Activated T-helper 2 cell treated with anti-CD3 and anti-CD28 coated beads, Interferon-gamma antibody, Interleukin-2, Interleukin-4, amounts not matched to agents 10 μg/mL and 5 μg/mL and 100 μg/mL, durations not matched to agents 14 hours and 24 hours and 36 hours (primary cell): ENCODE measurements at places on chromosomes 11 and 22.
A peak's percentile ranks its signal among the peaks of the same experiment; 100 is the strongest.

- DNase-seq: no peak
These were observed 6.6 kb upstream of the MS4A12 start for GRCh38 chr11:60485987-60486386.

GRCh38 chr11:128520888-128521681 lies 66.3 kb downstream of the ETS1 start:
- DNase-seq: no peak

- DNase-seq: no peak
These were observed 54.3 kb downstream of the TSPAN18 start for GRCh38 chr11:44780940-44781631.

DNA sequence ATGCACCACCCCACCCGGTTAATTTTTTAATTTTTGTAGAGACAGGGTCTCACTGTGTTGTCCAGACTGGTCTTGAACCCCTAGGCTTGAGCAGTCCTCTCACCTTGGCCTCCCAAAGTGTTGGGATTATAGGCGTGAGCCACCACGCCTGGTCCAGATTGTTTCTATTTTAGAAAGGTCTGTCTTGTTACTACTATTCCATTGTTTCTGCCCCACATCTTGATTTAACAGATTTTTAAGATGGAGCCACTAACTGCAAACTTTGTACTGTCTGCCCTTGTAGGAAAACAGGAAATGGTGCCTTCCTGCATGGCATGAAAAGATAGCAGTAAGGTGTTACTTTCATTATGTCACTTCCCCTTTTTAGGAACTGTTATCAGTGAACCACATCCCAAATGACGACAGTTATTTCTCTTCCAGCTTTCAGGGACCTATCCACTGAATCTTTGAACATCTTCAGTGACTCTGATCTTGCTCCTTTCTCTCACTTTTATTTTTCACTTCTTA lies 23.2 kb downstream of the TAF1D start:
- DNase-seq: no peak

GRCh38 chr11:62383822-62384221 lies 35.0 kb upstream of the SCGB1A1 start:
- no peak for DNase-seq

- no peak for DNase-seq
These were observed 104.4 kb downstream of the FANCF start for GRCh38 chr11:22521226-22521625.

- DNase-seq: no peak
These were observed 278.4 kb upstream of the PDGFD start for GRCh38 chr11:104442321-104442720.

GRCh38 chr11:82703796-82704195 lies 29.9 kb downstream of the FAM181B start:
- DNase-seq: no peak

- DNase-seq: no peak
These were observed 27.0 kb upstream of the RBFOX2 start for GRCh38 chr22:36055376-36056295.

DNA sequence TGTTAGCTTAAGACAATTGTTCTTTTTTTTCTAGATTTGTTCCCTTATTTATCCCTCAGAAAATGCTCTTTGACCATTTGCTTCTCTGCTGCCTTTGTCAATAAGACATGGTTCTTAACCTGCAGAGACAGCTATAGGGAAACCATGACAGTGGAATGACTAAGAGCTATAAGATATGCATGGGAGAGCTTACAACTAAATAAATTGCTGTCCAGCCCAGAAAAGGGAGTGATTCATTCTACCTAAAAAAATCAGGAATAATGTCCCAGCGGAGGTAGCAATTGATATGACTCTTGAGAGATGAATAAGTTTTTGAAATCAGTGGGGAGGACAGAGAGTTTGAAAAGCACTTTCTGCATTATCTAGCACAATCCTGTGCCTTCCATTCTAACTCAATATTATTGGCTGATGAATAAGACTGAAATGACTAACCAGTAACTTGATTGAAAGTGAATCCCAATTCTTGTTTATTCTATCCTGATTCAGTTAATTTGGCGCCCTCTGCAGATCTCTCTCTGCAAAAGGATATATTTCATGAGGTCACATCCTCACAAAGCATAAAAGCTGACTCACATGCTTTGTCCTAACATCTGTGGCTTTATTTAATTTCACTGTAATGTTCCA lies 680.5 kb upstream of the API5 start:
- no peak for DNase-seq

GRCh38 chr11:132139181-132139580 lies 768.8 kb downstream of the NTM start:
- DNase-seq: no peak

DNA sequence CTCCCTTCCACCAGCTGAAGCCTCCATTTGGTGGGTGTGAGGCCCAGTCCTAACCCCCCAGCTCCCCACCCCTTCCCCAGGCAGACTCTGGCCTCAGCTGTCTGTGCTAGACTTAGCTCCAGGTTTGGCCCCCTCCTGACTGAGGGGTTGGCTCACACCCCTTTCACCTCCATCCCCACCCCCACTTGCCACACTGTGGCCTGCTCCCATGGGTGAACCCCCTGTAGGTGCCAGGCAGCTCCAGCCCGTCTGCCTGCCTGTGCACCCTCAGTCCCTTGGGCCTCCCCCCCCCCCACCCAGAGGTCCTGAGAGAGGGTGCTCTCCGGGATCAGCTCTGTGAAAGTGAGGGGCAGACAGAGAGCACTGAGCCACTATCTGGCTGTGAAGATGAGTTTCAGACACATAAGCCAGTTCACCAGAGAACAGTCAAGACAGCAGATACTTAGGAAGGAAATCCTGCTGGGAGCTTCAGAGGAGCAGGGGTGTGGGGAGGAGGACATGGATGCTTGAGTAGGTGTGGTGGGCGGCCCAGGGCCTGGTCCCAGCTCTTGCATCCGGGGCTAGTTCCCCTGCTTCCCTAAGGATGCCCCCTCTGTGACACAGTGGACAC lies 36.2 kb downstream of the PPM1F start:
- DNase-seq: no peak

DNA sequence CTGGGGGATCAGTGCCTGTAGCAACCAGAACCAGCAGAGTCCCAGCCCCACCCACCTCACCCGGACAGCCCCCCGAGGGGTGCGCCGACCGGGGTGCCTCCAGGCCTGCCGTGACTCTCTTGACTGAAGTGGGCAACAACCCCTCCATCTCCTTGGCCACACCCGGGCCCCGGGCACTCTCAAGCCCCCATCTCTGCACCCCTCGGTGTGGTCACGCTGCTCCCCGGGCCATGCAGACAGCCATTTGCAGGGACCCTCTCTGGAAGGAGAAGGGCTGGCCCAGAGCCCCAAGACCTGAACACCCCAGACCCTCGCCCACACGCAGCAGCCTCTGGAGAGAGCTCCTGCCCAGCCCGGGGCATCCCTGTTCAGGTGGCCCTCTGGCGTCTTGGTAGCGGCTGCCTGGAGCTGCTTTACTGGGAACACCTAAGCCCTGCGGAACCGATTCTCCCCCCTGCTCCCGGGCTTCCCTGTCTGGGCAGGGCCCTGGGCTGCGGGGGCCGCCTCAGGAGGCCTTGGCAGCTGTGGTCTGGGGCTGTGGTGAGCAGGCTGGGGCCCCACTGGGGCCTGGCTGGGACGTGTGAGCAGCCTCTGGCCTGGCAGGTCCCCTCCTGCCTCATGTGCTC lies 84.9 kb downstream of the WNT7B start:
- DNase-seq: no peak

DNA sequence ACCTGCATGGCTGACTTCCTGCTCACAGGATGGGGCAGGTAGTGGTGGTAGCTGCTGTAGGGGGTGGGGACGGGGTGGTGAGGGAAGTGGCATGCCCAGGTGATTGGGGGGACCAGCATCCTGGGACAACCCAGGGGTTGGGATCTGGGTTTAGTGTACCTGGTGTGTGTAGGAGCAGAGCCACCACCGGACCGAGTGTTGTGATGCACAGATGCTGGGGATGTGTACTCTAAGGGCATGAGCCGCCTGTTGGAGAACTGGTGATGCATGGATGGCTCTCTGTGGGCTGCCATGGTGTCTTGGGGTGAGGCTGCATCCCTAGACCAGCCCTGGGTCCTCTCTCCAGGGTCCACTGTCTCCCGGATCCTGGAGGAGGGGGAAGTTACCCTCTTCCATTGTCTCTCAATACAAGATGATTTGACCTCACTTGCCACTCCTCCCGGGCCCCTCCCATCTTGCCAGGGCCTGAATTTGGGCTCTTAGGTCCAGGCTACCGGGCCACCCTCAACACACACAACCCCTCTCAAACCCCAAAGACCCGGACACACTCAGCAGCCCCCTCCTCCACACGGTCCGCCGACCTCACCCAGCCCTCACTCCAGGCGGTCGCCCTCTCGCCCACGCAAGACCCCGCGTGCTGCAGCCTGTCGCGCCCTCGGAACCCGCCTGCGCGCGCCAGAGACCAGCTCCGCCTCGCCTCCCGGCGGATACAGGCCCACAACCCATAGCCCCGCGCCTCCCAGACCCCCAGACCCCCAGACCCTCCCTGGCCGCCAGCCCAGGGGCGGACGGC lies 619 bp downstream of the LRRC75B start:
- no peak for DNase-seq

DNA sequence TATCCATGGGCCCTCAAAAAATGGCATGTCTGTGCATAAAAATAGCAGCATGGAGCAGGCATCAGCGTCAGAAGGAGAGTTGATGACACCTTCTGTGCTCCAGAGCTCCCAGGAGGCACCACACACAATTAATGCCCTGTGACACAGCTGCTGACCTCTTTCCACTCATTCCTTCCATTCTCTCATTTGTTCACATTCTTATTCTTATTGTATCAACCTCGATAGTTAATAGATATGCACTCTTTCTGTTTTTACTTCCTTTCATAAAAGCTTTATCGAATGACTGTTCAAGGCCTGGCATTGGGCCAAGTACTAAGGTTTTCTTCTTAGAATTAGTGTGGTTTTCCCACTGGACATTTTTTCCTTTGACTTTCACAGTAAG lies 266.0 kb upstream of the MTNR1B start:
- no peak for DNase-seq

GRCh38 chr22:31926969-31927368 lies 17.4 kb upstream of the YWHAH start:
- no peak for DNase-seq

GRCh38 chr11:92697461-92698312 lies 271.8 kb upstream of the MTNR1B start:
- no peak for DNase-seq

DNA sequence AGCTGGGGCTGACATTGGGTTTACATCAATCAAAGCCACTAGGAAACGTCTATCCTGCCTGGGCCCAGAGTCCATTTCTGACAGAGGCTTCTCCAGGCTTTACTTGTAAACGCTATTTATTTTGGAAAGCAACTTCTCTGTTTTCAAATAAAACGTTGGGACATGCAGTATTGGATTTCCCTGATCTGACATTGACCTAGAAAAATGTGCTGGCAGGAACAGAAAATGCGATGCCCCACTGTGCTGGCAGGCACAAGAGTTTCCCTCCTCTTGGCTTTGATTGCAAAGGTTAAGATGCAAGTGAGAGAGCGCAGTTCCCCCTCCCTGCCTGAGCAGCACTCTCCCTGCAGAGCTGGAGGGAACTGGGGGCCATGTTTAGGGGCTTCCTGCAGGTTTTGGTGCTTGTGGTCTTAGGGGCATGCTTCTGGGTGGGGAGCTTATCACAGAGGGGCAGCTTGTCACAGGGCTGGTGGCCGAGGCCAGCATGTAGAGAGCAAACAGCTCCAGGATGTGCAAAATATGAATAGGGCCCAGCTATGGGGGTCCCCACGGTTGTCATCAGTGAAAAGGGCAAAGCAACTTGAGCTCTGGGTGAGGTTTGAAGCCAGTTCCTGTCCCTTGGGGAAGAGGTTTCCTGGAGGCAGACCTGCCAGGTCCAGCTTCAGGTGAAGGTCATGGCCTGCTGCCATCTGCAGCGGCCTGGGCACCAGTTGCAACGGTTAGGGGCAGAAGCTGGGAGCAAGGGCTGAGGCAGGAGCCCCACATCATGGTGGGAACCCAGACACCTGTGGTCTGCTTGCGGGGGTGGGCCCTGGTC lies 42.3 kb upstream of the DKK3 start:
- no peak for DNase-seq

DNA sequence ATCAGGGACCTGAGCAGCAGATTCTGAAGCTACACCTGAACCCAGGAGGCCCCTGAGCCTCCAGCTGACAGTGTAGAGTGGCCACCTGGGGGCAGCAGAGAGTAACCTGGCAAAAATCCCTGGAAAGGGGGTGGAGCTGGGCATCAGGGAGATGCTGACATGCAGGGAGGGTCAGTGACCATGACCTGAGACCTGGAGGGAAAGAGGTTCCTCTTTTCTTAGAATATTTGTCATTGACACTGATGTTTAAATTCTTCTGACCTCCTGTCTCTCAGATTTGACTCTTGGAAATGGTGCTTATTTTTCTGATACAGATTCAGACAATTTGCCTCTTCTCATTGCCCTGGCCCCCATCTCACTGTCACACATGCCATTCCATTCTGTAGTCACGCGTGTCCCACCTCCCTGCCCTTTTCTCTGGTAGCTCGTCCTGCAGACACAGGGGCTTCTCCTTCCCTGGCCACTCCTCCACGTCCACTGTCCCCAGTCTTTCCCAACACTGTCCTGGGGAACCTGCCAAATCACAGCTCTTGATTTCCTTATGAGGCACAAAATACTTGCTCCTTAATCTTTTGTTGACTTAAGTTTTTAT lies 117.2 kb upstream of the IGLL5 start:
- DNase-seq: peak; percentile 26

GRCh38 chr11:74004759-74005615 lies 3.9 kb downstream of the UCP3 start:
- peak; percentile 82 for DNase-seq

DNA sequence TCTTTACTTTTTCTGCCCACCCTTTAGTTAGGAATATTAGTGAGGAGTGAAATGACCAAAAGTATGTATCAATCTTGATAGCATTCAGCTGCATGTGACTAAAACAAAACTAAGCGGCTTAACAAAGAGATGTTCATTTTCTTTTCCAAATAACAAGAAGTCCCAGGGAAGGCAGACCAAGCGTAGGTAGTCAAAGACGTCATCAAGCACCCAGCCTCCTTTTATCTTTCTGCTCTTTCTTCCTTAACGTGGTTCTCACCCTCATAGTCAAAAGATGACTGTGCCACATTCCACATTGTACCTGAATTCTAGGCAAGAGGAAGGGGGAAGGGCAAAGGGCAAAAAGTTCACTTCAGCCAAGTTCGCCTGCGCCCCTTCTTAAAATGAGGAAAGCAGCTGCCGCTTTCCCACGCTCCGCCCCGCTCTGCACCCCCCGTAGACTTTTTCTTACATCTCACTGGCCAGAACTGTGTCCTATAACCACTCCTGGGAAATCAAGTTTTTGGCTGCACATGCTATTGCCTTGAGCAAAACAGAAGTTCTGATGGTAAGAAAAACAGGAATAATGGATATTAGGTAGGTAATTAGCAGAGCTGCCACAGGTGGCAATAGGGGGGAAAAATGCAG lies 14.6 kb upstream of the PGM2L1 start:
- DNase-seq: no peak

GRCh38 chr11:118892514-118892913 lies 8.8 kb downstream of the CXCR5 start:
- DNase-seq: no peak
